ENCODE measurements at places on chromosomes 4 and X.

DNA sequence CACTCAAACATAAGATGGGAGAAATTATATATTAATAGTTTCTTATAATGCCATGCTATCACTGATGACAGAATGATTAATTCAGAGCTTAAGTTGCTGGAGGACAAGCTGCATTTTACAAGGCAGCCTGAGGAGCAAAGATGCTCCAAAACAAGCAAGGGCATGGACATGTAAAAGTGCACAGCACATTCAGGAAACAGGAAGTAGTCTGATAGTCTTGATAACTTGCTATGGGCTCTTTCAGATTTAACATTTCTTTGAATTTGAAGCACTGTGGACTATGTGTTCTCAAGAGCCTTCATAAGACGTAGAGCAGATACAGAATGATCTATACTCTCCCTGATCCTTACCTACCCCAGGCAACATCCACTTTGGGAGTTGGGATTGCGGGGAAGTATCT is 50.0 kb downstream of the AMMECR1 start:
- DNase-seq = no peak

GRCh38 chr4:48792348-48793006 is 12.4 kb upstream of the FRYL start:
- DNase-seq = no peak

DNA sequence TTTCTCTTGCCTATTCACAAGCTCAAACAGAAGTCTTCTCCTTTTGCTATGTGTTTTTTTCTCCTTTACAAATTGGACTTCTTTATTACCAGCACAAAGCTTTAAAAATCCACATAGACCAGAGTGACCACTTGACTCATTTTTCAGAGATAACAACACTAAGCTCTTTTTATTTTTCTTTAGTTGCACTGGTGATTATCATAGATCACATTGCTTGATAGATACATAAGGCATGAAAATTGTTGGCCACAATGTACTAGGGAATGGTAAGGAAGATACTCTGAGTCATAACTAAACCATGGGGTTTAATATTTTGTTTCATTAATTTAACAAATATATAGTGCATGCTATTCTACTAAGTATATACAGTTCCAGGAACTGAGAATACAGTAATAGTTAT is 159.0 kb downstream of the GASK1B start:
- no peak for DNase-seq

GRCh38 chr4:42390622-42391354 is 6.5 kb upstream of the SHISA3 start:
- DNase-seq = no peak
